RWPE2 (cell line): ENCODE measurements at places on chromosomes 2 and 18.
A peak's percentile ranks its signal among the peaks of the same experiment; 100 is the strongest.

GRCh38 chr2:43144263-43144662 lies 82.1 kb downstream of the ZFP36L2 start:
- DNase-seq = no peak

DNA sequence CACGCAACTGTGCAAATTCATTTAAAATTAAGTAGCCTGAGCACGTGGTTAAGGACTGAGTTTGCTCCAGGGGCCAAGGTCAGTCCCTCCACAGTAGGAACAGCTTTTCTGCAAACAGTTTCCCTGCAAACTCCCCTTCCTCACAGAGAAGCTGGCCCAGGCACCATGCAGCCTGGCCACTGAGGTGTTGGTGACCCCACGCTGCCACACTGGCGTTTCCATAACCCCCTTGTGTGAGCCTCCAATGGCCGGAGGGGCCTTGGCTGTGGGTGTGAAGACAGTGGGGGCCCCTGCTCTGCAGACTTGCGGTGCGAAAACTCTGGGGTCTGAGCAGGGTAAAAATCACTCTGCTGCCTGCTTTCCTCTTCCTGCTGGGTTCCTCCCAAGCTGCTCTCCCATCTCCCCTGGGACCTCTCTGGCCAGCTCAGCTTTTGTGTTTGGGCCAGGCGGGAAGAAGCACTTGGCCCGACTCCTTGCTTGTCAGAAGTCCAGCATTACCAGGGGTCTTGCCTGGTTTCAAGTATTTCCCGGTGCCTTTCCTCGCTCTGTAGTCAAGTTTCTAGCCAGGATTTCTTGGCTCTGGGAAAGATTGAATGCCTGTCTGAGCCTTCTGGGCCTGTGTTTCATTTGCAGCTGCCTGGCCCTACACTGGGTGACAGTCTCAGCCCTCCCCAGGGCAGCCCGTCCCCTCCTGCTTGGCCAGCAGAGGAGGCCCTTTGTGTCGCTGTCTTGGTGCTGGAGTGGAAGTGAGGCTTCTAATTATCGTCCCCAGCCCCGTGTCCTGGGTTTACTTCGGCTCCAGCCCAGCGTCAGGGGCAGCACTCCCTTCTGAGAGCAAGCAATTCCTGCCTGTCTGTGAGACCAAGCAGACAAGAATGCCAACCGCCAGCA lies 131.4 kb upstream of the SLC1A4 start:
- no peak for DNase-seq

- DNase-seq = no peak
Measured at GRCh38 chr18:55694291-55694690, 106.3 kb upstream of the TCF4 start.

- DNase-seq = no peak
Measured at GRCh38 chr2:47249157-47249900, 94.2 kb upstream of the STPG4 start.

GRCh38 chr2:224820283-224820991 lies 104.3 kb upstream of the CCDC195 start:
- no peak for DNase-seq

- DNase-seq = peak; percentile 75
Measured at GRCh38 chr18:63683152-63683551, 19.6 kb upstream of the SERPINB11 start.

DNA sequence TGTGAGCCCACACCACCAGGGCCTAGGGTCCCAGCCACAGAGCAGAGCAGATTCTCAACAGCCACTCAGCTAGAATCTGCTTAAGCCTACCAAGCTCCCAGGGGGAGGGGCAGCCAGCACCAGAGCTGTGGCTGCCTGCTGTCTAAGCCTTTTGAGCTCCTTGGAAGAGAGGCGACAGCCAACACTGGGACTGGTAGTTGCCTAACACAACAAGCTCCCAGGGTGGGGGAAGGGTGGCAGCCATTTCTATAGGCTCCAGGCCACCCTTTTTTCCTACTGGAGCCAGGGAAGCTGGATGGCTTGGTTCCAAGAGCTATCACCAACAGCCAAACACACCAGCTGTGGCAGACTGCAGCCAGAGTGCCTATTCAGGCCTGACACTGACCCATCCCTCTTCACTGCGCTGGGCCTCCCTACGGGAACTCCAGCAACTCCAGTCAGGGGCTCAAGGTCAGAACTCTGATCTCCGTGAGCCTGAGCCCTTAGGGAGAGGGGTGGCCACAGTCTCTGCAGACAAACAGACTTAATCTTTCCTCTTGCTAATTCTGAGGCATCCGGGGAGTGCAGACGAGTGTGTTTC lies 1824.3 kb upstream of the CELF4 start:
- DNase-seq = no peak

DNA sequence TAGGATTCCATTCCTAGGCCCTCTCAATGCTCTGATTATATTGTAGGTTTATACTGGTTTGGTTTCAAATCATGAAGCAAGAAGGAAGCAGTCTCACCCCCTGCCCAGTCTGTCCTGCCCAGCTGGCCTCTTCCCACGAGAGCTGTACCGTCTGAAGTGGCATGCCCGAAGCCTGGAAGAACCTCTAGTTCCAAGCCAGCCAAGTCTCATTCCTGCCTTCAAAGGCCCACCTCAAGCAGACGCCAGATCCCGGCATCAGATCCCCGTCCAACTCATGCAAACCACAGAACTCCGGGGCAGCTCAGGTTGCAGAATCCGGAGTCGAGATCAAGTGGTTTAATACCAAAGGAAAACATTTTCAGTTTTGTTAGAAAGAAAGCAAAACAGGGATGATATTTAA lies 234.4 kb downstream of the LPIN1 start:
- DNase-seq = no peak

GRCh38 chr2:36783246-36783645 lies 86.7 kb downstream of the VIT start:
- no peak for DNase-seq

DNA sequence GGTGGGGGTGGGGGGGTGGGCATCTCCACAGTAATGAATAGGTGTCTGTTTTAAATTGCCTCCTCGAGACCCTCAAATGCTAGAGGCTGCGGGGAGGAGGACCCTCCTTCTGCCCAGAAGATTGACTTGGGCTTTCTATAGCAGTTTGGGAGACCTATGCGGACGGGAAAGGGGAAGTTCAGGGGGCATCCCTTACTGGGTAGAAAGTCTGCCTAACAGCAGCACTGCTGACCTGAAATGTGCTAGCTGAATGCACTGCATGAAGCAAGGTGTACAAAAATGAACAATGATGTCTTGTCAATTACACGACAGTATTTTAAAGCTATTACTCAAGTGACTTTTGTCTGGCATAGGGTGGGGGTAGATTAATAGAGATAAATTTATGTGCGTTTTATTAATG lies 2.5 kb downstream of the DCC start:
- no peak for DNase-seq

GRCh38 chr2:177667626-177668025 lies 275.1 kb downstream of the AGPS start:
- DNase-seq = no peak

DNA sequence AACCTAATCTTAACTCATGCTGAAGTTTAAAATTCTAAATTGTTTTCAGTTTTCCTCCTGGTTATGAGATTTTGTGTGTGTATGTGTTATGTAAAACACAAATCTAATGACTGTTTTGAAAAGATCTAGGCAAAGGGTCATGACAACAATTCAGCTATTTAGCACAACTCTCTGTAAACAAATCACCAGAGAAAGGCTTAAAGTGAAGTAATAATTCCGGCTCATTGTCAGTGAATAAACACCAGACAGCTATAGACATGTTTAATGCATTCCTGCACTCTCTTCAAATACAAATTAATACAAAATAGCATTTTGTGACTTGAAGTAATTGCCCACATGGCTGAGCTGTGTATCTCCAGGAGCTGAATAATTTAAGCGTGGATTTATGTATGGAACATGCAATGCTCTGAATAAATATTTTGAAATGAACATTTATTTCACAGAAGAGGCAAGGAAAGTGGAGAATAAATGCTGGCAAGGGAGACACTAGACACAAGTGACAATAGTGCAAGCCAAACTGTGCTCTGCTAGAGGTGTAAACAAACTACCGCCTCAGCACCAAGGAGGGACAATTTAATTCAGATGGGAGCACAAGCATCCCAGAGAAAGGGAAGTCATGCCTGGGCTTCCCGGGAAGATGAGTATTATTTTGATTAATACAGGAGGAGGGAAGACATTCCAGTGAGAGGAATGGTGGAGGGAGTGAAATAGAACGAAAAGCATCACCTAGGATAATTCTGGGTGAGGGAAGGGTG lies 133.6 kb upstream of the XPO1 start:
- no peak for DNase-seq

DNA sequence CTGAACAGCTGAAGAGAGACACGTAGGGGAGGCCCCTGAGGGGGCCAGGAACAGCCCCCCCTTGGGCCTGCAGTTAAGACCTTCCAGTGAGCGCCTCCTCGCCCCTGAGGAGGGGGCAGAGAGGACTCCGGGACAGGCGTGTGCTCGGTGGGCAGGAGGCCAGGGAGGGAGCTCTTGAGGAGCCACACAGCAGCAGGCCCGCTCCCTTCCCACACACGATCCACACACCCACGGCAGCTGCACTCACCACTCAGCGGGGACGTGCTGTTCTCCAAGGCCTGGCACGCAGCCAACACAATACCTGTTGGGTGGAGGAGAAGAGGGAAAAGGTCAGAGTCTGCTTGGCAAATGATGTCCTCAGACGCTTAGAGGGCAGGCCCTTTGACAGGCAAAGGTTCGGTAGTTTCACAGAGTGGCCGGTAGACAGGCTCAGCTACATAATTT lies 39.0 kb downstream of the TGFA start:
- DNase-seq = no peak

DNA sequence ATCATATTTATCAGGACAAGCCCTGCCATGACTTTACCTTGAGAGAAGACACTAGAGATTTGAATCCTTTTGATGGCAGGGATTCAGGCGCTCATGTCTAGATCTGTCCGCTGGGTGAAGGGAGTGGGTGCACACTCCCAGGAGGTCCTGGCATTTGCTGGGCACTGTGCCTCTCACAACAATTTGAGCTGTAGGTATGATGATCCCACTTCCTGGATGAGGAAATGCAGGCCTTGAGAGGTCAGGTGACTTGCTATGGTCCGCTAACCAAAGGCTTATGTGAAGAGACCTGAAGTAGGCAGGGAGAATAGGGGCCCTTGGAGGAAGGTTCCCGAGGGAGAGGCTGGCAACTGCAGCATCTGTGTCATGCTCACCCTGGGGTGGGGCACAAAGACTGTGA lies 206.1 kb downstream of the HAUS1 start:
- DNase-seq = no peak

- no peak for DNase-seq
Measured at GRCh38 chr2:226002438-226002837, 602.9 kb downstream of the NYAP2 start.

DNA sequence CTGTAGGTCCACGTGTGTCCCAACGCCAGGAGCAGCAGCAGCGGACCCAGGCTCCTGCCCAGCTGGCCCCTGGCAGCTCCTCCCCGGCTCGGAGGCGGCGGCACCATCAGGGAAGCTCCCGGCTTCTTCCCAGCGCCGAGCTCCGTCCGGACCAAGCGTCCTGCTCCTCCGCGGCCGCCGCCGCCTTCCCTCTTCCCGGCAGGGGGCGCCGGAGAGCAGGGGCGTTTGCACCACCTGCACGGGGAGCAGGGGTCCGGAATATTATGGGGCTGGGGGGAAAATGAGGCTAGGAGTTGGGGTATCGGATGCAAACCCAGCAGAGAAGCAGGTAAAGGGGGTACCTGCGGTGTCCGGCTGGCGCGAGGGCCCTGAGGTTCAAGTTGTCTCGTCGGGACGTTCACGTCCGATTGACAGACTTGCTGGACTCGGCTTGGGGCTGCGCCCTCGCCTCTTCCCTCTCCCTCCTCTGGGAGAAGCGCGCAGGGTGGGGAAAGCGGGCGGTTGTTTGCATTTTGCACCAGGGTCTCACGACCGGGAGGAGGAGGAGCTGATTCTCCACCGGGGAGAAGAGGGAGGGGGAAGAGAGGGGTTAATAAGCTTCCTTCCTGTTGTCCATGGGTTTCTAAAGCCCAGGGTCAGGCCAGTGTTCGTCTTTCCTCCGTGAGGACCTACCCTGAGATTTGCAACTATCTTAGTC lies at the start of gene CCBE1:
Gene CCBE1 (minus strand): TSS at position 188 of the 697 bp plus-strand sequence.
- DNase-seq = peak; percentile 70

DNA sequence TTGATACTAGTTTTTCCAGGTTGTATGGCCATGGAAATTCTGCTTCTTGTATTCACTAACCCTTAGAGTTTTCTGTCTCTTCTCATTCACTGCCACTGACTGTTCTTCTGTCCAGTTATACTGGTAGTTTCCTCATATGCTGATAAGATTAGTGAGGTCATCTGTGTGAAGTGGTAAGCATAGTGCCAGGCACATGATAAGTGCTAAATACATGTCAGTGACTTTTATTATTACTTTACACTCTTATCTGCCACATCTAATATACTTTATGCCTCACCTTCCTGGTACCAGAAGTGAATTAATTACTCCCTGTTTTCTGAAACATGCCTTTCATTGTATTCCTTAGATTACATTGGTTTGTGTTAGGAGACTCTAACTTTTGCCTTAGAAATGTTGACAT lies 91.3 kb downstream of the NBEAL1 start:
- DNase-seq = no peak

DNA sequence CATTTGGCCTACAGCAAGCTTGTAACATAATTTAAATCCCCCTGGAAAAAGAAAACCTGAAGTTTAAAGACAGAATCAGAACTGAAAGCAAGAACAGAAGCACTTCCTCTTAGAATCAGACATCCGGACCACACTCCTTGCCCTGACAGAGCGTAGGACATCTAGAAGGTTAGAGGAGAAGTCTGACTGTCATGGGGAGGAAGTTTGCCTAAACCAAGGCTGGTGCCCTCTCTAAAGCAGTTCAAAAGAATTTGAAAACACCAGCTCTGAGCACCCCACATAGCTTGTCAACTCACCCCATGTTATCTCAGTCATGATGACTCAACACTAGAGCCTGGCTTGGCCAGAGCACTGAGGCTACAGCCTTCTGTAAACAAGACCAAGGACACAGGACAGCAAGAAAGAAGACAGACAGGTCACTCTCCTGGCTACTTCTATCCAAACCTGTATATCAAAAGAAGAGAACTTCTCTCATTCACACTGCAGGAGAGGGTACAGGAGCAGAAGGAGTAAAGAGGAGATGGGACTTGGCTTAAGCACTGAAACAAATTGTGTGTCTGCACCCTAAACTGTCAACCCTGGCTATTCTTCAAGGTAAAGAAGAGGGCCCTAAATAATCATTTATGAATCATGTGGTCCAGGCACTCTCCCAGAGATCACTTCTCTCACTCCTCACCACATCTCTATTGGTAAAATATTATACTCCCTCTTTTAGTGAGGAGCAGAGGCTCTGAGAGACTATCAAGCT lies 198.6 kb downstream of the MEMO1 start:
- DNase-seq = no peak

- no peak for DNase-seq
Measured at GRCh38 chr2:25032901-25033300, 9.0 kb upstream of the EFR3B start.

GRCh38 chr2:114222344-114222743 lies 220.1 kb upstream of the DPP10 start:
- no peak for DNase-seq

GRCh38 chr18:6590326-6590725 lies 139.2 kb upstream of the ARHGAP28 start:
- no peak for DNase-seq

- DNase-seq = no peak
Measured at GRCh38 chr2:29219374-29219773, 104.2 kb downstream of the CLIP4 start.

- peak; percentile 76 for DNase-seq
Measured at GRCh38 chr2:109213646-109214433, 84.8 kb downstream of the SH3RF3 start.

GRCh38 chr2:11753886-11754699 lies 7.7 kb downstream of the LPIN1 start:
- no peak for DNase-seq
